ENCODE measurements at places on chromosomes 1 and 21.

DNA sequence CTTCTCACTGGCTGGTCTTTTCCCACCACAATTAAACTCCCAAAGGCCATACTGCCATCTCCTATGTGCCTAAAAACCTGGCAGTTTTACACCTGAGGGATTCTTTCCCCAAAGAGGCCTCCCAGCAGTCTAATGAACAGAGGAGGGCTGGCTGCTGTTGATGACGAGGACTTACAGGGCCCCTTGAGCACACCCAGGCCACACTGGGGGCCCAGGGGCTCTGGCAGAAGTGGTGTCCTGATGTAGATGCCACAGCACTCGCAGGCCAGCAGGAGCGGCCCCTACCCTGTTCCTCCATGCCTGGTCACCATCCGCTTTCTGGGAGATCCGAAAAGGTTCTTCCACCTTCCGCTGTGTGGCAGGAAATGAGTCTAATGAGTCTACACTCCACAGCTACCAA is 24.2 kb downstream of the POFUT2 start:
- no peak for DNase-seq

DNA sequence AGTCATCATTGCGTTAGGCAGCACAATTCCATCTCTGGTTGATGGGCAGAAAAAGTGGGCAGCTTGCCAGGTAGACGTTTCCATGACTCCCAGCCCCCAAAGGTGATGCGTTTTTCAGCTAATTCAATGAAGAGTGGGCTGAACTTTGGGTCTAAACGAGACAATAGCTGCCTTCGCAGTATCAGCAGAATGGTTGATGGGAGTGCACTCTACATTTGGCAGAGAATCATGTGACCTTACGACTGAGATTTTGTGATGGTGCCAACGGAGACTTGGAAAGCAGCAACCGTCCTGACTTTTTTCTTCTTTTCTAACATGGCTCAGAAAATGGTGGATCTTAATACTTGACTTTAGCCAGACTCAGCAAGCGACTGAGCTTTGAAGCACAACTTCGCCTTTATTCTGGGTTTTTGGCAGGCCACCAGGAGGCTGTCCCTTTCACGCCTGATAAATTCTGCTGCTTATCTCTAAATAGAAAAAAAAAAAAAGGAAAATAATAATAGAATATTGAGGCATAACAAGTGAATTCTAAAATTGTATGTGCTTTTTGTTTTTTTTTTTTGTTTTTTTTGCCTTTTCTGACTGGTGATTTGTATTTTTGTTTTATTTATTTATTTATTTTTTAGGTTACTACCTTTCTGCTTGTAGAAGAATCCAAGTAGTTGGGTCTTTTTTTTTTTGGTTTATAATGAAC is 804.8 kb downstream of the USP25 start:
- peak; percentile 40 for DNase-seq

GRCh38 chr1:18901147-18901951 is 1.0 kb downstream of the ALDH4A1 start:
- DNase-seq: no peak

- no peak for DNase-seq
Measured at GRCh38 chr1:115088115-115088778, 1.1 kb downstream of the TSPAN2 start.

DNA sequence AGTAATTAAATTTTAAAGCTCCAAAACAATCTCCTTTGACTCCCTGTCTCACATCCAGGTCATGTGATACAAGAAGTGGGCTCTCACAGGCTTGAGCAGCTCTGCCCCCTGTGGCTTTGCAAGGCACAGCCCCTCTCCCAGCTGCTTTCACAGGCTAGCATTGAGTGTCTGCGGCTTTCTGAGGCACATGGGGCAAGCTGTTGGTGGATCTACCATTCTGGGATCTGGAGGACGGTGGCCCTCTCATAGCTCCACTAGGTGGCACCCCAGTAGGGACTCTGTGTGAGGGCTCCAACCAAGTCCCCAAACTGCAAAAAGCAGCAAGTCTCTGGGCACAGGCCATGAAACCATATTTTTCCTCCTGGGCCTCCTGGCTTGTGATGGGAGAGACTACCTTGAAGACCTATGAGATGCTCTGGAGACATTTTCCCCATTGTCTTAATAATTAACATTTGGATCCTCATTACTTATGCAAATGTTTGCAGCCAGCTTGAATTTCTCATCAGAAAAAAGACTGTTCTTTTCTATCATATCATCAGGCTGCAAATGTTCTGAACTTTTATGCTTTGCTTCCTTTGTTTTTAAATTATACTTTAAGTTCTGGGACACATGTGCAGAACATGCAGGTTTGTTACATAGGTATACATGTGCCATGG is 554.1 kb upstream of the OLFM3 start:
- no peak for DNase-seq

DNA sequence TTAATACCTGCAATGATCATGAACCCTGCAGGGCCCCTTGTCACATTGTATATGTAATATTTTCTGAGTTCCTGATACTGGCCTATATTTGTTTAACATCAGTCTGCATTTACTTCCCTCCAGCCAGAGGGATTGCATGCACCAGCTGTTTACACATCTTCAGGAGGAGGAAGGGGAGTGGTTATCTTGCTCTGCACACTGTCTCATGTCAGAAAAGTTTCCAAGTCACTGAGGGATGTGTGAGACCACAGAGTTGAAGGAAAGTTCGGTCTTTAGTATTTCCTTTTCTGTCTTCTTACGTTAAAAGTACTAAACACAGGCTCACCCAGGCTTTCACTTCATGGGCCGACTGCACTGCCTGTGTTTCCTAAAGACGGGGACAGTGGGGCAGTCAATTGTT is 574.1 kb downstream of the LMO4 start:
- DNase-seq: no peak

GRCh38 chr1:192709544-192709943 is 73.6 kb downstream of the RGS13 start:
- no peak for DNase-seq

DNA sequence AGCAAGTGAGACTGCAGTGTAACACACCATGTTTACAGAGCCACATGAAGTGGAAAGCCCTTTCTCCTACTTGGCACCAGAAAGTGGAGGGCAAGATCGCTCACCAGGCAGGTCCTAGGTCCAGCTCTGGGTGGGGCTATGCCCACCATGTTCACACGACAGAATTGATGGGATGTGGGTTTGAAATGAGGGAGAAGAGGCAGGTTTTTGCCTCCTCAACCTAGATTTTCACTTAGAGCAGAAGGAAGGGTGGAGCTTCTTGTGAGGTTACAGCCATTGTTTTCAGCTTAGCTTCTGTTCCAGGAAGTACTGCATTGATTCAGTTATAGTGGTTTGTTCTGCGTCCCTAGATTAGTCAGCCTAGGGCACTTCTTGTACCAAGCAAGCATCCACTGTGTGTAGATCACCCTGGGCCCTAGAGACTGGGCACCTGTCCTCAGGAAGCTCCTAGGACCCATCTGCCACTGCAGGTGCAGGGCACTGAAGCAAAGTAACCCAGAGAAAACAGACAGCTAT is 2.3 kb downstream of the CD53 start:
- DNase-seq: no peak

- DNase-seq: no peak
Measured at GRCh38 chr1:66350001-66350547, 183.9 kb upstream of the SGIP1 start.

- DNase-seq: no peak
Measured at GRCh38 chr1:48701445-48701844, 75.2 kb downstream of the BEND5 start.

- DNase-seq: no peak
Measured at GRCh38 chr1:9282696-9282955, 10.1 kb upstream of the SPSB1 start.

- no peak for DNase-seq
Measured at GRCh38 chr1:156746406-156746727, 5.1 kb downstream of the HDGF start.
